ENCODE measurements at places on chromosomes 6 and 20.

GRCh38 chr6:125983246-125983945 lies 2.9 kb upstream of the TRMT11 start:
- no peak for DNase-seq

DNA sequence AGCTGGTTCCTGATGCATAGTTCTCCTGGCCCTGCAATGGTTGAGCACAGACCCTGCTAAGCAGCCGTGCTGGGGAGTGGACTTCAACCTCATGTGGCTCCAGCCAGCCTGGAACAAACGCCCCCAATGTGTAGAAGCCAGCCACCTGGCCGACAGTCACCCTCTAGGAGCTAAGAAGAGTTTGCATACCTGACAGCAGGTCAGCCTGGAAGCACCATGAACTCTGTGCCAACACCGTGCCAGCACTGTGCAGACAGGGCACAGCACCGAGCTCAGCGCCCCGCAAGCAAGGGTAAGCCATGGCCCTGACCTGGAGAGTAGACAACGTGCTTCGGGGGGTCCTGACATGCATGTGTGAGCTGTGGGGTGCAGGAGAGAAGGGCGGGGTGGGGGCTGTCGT lies 356.3 kb downstream of the ZFAND3 start:
- no peak for DNase-seq

GRCh38 chr6:120056085-120056484 lies 706.5 kb upstream of the MAN1A1 start:
- DNase-seq, result no peak

GRCh38 chr20:54633374-54634355 lies 158.3 kb downstream of the DOK5 start:
- DNase-seq, result no peak

GRCh38 chr20:661474-662270 lies 8.7 kb upstream of the SRXN1 start:
- DNase-seq, result no peak

DNA sequence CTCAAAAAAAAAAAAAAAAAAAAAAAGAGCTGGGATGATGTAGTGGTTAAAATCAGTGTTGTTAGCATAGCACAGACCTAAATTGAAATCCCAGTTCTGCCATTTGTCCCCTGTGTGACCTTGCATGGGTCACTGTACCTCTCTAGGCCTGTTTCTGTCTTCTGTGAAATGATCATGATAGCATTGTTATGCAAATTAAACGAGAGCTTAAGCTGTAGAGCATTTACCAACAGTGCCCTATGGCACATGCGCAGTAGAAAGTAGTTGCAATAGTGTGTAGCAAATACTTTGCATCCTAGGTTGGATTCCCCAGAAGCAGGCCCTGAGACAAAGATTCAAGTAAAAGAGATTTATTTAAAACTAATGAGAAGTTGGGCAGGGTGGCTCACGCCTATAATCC lies 7.3 kb downstream of the PSORS1C2 start:
- DNase-seq, result no peak

DNA sequence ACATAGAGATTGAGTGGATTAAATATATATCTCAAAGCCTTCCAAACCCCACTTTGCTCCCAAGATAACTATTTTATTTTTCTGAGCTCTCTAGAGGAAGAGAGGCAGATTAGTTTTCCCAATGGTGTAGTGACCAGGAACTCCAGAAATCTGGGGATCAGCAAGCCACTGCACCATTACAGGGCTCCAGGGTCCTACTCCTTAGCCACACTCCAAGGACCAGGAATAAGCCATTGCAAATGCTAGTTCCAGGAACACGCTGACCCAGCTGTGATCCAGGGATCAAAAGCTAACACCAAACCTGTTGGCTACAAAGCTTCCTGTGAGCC lies 97.7 kb upstream of the IYD start:
- no peak for DNase-seq

GRCh38 chr20:62481425-62482145 lies 5.8 kb upstream of the GATA5 start:
- no peak for DNase-seq

- DNase-seq, result no peak
Observed at GRCh38 chr6:91081452-91082067, 494.7 kb upstream of the MAP3K7 start.

DNA sequence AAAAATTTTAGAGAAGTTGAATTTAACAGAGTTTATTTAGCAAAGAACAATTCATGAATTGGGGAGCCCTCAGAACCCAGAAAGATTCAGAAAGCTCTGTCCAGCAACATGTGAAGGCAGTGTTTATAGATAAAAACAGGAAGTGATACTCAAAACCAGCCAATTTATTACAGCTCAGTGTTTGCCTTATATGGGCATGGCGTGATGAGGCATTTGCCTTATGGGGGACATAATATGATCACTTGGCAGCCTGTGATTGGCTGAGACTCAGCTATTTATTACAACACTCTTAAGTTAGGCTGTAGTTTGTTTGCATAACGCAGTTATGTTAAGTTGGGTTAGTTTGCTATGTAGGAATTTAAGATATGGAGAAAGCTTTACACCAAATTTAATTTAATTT lies 11.5 kb downstream of the HLA-DPA1 start:
- no peak for DNase-seq

Measured in activated effector memory CD4-positive, alpha-beta T cell treated with anti-CD3 and anti-CD28 coated beads, Interleukin-2, amount 50 U/mL, for 16 hours (primary cell).